H54 (cell line): ENCODE measurements at places on chromosomes 3 and 15.

- peak; percentile 13 for DNase-seq
These were observed 79.8 kb downstream of the PLCH1 start for GRCh38 chr3:155664925-155665695.

DNA sequence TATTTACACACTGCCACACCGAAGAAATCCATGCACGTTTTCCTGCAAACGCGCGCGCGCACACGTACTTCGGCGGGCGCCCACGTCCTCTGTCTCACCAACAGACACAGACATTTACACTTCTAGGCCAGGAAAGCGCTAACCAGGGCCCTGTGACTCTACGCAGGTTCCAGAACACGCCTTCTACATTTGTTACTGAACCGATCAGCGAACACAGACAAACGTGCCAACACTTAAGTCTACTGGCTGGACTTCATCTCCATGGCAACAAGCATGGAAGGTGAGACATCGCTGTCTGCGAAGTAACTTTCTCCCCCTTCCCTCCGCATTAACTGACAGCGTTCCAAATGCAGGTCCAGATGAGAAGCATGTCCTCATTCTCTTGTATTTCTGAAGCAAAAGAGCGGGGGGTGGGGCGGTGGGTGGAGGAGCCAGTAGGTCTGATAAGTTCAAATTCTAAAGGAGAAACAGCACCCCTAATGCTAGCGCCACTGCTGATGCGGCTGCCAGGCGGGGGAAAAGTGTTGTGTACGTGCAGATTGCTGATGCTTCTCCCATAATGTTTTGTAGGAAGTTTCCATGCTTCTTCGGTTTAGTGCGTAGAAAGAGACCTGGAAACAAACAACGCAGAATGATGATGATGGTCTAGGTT is at the start of gene CTXN2:
Gene CTXN2 (plus strand): TSS at position 92 of the 652 bp plus-strand sequence. CDS start 9,636 bp downstream, outside the sequence.
- no peak for DNase-seq

DNA sequence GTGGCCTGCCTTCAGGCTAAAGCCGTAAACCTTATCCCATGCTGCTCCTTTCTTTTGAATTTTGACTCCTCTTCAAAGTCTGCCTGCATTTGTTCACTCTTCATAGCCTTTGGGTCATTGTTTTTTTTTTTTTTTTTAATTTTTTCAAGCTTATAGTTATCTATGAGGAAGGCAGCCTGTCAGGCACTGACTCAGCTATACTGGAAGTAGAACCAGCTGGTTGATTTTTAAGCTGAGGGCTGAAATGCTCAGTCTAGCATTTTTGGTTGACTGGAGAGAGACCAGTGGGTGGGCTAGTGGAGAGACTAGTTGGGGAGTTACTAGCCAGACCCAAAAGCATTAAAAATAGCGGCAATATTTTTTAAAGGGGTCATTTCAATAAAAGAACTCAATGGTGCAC is 44.1 kb downstream of the C3orf20 start:
- no peak for DNase-seq

- no peak for DNase-seq
These were observed 31.3 kb upstream of the IQSEC1 start for GRCh38 chr3:13104511-13104910.

DNA sequence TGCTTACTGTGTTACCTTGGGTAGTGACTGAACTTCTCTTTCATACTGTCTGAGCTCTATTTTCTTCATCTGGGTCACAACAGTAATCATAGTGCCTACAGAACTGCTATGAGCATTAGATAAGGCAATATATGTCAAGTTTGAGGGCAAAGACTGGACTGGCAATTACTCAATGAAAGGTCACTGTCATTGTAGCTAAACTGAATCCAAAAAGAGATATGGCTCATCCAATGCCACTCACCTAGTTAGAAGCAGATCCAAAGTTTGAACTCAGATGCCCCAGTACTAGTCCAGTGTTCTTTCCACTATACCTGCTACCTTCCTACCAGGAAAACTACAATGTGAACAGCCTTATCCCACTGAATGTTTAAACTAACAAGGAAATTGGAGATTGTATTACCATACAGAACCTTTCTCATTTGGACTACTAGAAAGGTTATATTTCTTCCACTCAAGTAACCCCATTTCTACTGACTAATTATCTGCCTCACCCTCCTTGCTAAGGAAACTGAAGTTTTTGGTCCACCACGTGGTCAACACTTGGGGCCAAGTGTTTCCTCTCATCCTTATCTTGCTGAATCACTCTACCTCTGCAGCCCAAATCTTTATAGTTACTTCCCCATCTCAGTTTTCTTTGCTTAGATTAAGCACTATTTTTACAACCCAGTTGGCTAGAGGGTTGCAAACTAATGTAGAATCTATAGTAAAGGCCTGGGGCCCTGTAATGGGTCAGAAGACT is 202.3 kb upstream of the LPP start:
- no peak for DNase-seq

GRCh38 chr3:6878731-6879130 is 17.8 kb downstream of the GRM7 start:
- DNase-seq: no peak

DNA sequence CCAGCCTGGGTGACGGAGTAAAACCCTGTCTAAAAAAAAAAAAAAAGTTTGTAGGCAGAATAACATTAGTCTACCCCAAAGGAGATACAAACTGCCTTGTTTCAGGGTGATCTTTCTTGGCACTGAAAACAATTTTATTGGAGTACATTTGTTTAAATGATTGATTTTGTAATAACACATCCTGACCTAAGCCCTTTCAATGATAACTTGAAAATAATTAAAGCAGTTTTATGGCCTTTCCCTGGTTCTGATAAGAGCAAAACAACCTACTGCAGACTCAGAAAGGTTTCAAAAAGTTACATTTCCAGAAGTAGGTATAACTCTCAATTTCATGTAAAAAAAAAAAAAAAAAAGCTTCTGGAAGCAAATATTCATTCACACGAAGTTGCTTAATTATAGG is 164.4 kb downstream of the ISL2 start:
- no peak for DNase-seq

- no peak for DNase-seq
These were observed 307.4 kb downstream of the NTRK3 start for GRCh38 chr15:87949151-87949574.

DNA sequence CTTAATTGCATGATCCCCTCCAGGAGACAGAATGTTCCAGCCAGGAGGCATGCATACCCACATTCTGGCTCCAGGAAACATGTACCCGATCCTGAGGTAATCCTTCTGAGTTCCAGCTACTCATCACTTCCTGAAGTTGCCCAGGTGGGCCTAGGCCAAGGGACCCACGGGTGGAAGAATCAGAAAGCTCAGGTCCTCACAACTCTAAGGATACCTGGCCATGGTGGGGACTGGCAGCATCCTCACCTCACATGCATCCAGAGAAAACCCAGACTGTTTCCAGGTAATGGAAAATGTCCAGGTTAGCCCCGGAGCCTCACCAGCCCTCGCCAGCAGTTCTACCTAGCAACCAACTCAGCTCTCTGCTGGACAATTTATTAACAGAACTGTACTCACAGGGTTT is 78.2 kb downstream of the DAPK2 start:
- DNase-seq: no peak

DNA sequence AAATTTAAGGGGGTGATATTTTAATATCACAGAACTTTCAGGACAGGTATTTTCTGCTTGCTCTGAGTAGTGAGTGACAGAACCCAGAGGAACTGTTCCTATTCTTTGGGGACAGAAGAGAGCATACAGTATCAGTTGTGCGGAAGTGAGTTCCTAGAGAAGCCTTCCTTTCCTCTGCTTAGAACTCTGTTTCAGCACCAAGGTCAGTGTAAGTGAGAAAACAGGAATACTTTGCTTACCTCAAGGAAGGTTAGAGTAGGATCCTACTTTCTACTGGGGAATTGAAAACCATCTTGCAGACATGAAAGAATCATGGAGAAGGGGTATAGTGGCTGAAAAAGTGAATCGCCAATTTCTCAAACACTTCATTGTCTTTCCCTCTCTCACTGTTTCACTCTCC is 542.4 kb downstream of the SQOR start:
- DNase-seq: no peak

- no peak for DNase-seq
These were observed 2.1 kb downstream of the HDAC11 start for GRCh38 chr3:13482106-13482690.

GRCh38 chr15:90001683-90002427 is 731 bp downstream of the ZNF710 start:
- DNase-seq: peak; percentile 52

- no peak for DNase-seq
These were observed 23.8 kb upstream of the RPL29 start for GRCh38 chr3:52019352-52020080.

DNA sequence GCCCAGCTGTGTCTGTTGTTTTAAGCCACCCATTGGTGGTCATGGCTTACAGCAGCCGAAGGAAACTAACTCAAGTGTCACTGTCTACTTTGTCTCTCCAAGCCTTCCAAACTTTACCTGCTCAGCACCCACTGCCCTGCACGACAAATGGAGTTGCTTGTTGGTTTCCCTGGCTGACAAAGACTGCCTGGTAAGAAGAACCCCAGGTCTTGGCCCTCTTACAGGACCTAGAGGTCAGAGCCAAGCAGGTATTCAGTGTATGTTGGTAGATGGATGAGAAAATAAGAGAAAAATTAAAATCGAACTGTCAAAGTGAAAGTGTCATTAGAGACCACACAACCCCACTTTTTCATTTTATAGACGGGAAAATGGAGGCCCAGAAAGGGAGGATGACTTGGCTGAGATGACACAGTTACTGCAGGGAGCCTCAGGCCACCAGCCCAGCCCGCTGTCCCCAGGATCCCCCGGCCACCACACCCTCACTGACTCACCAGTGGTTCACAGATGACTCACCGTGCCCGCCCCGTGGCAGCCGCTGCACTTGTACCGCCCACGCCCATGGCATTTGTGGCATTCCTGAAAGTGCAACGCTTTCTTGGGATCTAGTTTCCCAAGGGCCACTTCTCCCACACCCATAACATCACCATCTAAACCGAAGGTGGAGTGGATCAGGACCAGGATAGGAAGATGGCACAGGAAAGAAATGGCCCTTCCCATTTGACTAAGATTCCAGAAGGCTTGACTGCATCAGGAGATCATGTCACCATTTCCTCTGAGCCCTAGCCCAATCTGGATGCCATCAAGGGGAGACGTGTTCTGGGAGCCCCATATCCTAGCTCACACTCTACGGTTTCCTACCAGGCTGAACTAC is 15.2 kb downstream of the SSUH2 start:
- DNase-seq: peak; percentile 87

DNA sequence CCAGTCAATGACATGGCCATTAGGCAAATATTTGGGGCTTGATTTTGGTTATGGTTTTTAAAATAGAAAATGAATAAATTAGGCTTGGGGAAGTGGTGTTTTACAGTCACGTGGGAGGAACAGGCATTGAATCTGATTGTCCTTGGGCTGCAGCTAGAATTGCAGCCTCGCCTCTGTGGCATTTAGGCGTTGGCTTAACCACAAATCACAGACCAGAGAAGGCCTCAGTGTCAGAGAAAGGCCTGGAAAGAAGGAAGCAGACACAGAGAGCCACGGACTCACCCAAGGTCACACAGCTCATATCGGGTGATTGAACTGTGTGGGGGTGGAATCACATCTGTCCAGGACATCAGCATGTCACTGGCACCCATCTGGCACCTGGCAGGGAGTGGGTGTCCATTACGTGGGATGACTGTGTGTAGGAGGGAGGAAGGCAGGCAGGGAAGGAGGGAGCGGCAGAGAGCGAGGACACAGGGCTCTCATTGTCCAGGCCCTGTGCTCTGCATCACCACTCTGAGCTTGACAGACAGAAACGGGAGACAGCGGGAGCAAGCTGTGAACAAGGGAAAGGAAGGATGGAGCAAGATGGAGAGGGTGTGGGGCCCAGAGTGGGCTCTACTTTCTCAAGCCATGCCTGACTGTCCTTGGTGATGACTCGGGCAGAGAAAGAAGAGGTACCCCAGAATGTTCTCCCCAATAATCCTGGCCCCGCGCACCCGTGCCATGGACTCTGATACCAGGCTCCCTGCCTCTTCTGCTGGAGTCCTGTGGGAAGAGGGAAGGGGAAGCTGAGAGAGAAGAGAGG is 186.4 kb downstream of the FAM43A start:
- DNase-seq: peak; percentile 33
